ENCODE measurements at places on chromosomes 6 and 20.
A peak's percentile ranks its signal among the peaks of the same experiment; 100 is the strongest.

- no peak for DNase-seq
These were observed 9.8 kb upstream of the TPBG start for GRCh38 chr6:82353848-82354247.

GRCh38 chr6:116662202-116662601 is 6.4 kb downstream of the ZUP1 start:
- no peak for DNase-seq

DNA sequence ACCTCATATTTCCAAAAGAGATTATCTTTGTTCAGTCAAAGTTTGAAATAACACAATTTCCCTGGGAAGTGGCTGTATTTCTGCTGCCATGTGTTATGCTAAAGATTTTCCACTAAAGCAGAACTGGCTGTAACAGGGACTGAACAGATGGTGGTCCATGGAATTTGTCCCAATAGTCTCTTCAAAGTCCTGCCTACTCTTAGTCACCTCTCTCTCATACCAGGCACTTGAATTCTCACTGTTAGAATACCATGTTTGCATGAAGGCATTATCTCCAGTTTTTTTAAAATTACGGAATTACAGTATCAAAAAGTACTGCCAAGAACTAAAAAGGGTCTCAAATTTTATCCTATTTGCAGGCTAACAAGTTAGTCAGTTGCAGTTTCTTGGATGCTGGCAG is 105.0 kb upstream of the HDDC2 start:
- no peak for DNase-seq

DNA sequence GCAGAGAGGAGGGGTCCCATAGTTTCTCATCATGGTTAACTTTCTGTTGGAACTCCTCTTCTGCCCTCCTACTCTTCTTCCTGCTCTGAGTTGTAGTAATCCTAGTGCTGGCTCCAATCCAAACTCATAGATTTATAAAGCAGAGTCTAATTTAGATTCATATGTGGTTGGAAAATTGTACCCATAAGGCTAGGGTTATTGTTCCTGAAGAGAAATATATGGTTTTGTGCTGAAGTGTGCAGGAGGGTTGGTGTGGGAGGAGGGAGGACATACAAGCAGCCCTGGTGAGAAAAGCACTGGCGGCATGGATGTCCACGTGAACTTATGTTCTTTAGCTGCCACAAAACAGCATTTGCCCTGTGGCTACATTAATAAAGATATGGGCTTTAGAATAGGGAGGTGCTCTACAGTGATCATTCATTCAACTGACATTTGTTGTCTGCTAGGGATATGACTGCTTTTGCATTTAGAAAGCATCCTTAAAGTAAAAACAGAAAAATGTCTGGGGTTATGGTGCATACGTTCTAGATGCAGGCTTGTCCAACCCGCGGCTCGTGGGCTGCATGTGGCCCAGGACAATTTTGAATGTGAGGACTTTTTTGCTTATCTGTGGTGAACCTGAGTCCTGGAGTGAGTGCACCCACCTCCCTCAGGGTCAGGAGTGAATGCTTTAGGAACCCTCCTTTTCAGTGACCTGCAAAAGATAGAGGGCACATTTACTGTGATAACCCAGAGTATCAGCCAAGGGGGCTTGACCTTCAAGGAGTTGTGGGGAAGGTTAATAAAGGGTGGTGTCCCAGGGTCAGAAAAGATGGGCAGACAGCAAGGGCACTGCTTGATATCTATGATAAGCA is 4.1 kb downstream of the HLA-A start:
- DNase-seq = no peak

GRCh38 chr20:36467076-36467999 is 74.0 kb upstream of the MYL9 start:
- DNase-seq = peak; percentile 75

DNA sequence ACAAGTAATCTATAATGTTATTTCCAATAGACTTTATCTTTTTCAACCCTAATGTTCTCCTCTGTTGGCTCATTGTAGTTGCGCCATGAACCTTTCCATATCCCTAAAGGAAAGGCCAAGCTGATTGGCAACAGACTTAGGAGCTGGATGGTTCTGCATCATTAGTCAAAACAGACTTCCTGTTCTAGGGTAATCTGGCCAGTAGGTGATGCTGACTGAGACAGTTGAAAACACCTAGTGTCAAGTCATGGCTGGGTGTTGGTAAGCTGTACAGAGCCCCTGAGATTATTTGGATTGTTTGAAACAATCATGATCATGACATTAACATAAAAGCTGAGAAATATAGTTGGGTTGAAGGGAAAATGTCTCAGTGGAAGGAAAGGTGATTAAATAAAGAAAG is 231.4 kb downstream of the PHACTR1 start:
- no peak for DNase-seq

- DNase-seq = peak; percentile 88
These were observed 223.8 kb downstream of the NRN1 start for GRCh38 chr6:5782783-5783547.

DNA sequence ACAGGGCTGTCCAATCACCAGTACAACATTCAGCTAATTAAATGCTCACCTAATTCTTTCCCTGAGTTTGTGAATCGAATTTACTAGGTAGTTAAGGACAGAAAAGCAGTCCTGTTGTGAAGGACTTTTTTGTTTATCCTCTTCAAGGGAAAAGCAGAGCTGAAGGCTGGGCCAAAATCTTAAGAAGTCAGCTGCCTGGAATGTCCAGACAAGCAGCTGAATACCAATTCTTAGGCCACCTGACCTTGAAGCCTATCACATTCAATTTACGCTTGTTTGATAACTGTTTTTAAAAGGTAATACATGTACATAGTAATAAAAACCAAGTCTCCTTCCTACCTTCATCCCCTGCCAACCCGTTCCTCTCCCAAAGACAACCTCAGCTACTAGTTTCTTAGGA is 56.4 kb downstream of the UQCC1 start:
- DNase-seq = no peak

DNA sequence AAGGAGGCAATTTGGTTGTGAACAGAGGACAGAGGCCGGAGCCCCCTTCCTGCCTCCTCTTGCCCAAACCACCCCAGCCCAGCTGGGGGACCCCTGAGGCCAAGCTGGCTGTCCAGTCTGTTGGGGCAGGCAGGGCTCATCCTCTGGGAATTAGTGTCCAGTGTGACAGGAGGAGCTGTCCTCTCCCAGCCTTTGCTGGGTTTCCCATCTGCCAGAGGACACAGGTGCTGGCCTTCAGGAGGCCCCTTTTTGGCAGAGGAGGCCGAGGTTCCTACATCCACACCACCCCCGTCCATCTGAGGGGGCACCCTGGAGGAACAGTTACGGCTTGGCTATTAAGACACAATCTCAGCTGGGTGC is 44.7 kb upstream of the MDGA1 start:
- DNase-seq = no peak

DNA sequence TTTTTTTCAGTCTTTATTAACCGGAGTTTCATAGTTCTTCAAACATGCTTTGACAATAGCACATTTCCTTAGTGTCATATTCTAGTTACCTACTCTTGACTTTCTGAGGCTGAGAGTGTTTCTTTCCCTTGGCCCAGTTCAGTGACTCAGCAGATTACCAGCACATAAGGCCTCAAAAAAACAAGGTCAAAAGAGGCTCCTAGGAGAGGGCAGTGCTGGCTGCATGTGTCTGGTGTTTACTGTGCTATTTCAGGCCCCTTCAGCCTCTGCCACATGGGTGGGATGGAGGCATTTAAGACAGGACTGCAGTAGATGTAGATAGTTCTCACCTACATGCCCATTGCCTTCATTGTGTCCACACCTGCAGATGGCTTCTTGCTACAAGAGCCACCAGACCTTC is 198.2 kb upstream of the SSTR4 start:
- DNase-seq = no peak

DNA sequence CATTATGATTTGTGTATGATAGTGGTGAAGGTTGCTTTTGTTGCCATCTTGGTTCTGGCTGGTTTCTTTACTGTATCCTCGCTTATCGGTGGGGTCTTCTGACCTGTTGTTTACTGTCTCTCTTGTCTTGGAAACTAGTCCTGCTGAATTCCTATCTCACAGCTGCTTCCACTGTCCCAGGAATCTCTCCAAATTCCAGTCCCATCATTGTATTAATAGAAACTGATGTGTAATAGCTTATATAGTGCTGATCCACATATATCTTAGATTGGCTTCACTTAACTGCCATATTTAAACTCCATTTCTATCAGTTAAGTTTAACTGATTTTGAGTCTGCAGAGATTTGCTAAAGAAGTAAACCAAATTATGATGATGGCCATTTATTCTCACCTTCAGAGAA is 5.9 kb downstream of the GTF2H5 start:
- DNase-seq = no peak

DNA sequence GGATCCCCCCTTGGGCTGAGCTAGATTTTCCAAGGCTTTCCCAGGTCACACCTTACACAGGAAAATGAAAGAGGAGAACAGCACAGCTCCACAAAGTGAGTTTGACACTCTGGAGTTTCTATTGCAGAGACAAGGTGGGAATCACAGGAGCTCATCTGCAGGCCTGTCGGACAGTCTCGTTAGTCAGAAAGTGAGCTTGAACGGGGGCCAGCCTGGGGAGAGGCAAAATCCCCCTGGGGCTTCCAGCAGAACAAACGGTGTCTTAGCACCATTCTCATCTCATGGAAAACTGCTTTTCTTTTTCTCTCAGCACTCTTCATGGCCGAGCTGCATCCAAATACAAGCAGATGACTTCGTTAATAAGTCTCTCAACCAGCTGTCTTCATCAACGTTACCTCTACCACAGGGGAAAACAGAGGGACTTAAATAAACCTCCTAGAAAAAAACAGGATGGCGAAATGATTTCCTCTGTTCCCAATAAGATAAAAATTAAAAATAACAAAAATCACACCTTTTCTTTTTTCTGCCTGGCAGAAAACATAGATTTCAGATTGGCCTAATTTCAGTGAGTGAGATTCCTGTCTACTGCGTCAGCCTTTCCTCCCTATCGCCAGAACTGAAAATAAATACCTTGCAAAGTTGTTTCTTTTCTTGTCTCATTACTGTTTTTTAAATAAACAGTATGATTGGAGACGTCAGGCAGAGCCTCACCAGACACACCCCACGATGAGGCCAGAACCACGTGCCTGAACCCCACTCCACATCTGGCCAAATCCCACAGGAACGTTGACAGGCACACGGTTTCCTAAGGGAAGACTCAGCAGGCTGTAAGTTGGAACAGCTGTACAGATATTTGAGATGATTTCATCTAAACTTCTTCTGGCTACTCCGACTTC is 219.0 kb downstream of the TTLL2 start:
- DNase-seq = no peak

- DNase-seq = no peak
These were observed 160.2 kb upstream of the SGK1 start for GRCh38 chr6:134477991-134478635.

- no peak for DNase-seq
These were observed 60.0 kb downstream of the PRL start for GRCh38 chr6:22236626-22237414.

- DNase-seq = no peak
These were observed 39.5 kb upstream of the CHD6 start for GRCh38 chr20:41657655-41658054.

DNA sequence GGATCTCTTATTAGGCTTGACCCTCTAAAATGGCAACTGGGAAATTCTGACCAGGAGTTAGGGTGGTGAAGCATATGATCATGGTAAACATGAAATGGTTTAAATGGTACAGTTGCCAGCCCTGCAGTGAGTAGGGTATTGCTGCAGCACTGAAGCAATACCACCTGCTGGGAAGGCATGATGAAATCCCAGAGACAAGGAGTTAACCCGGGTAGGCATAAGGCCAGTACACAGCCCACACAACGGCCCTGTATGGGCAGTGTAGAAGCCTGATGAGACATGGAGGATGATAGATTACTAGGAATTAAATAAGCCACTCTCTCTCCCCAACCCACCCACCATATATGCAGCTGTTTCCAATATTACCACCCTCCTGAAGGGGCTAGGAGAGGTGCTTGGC is 197.4 kb upstream of the MOCS1 start:
- DNase-seq = no peak

DNA sequence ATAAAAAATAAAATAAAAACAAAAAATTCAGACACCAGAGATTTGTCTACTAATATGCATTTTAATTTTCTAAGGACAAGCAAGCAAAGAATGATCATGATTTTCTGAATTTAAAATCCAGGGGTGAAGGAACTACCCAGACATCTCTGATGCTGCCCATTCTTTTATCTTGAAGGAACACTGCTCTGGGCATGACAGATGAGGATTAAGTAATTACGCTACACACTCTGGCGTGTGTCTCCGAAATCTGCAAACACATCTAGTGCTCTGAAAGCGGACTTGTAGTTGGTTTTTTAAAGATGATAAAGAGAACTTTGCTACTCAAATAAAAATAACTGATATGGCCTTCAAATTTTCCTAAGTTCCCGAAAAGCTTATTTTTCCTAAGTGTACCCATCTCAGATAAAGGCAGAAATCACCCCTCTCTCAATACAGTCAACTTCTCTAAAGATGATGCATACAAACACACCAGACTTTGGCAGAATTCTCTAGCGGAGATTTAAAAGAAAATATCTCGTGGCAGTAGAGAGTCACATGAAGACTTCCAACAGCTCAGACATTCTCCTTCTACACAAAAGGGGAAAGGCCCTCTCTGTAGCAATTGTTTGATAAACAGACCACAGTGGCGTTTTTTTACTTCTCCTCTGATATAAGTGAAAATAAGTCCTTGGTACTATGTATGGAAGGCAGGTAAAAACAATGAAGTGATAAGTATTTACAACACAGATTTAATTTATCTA is 133.8 kb downstream of the BACH2 start:
- no peak for DNase-seq

GRCh38 chr20:21719592-21720214 is 14.2 kb downstream of the PAX1 start:
- no peak for DNase-seq

- no peak for DNase-seq
These were observed 94.7 kb downstream of the RTN4IP1 start for GRCh38 chr6:106534564-106534982.

DNA sequence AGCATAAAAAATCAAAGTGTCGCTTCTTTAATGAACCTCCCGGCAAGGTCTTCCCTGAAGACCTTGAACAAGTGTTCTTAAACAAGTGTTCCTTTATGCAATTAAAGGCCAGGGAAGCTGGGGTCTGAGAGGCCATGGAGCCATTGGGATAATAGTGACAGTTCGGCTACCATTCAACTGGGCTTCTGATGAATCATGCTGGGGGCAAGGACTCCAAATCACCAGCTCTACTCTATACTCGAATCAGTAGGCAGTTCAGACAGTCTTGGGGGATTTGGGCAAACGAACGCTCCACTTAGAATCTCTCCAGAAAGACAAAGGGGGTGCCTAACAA is 34.7 kb upstream of the EZR start:
- DNase-seq = no peak

DNA sequence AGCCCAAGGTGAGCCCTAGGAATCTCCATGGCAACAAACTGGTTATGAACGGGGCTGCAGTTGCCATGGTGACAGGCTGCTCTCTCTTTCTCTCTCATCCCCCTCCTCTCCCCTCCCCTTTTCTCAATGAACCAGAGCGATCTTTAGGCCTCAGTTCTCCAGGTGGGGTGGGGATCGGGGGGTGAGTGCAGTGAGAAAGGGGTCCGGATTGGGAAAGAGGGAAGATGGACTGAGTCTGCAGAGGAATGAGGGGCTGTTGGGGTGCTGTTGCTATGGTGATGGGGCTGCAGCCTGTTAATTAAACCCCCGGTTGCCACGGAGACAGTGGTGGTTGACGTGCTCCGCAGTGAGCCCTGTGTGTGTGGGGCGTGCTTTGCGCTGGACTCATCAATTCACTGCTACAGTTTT is 3.6 kb upstream of the SLC12A5 start:
- DNase-seq = no peak

GRCh38 chr20:45470262-45470931 is 844 bp downstream of the WFDC2 start:
- DNase-seq = peak; percentile 40

All from right cardiac atrium (tissue), 5 donors.